ENCODE measurements at places on chromosomes 4 and X.

GRCh38 chr4:174334628-174335027 is 50.9 kb downstream of the CEP44 start:
- DNase-seq: no peak

DNA sequence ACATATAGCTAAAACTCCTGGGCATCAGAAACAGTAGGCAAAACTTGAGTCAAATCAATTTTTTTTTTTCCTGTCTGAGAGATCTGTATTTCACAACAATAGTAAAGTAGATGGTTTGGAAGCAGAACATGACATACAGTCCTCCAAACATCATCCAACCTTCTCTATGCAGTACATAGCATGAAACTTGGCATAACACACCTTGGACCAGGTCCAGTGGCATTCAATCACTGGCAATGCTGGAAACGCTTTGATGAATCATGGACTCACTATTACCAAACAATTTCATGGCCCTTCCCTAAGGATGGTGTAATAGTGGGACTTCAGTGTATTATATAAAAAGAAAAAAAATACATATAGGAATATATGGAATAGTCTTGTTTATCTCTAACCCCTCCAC is 154.6 kb downstream of the FMR1NB start:
- peak; percentile 48 for DNase-seq

DNA sequence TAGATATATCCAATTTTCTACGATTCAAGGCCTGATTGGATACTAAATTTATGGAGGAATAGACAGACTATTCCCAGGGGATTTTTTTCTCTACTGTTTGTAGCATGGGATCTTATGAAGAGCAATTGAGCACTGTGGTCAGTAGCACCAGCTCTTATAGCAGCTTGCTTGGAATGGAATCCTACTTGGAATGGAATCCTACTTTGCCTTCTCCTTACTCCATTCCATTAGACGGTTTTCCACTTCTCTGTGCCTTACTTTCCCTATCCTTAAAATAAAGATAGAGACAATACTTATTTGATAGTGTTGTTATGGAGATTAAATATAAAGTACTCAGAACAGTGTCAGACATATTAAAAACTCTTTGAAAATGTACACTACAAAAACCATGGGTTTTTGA is 133.5 kb downstream of the BTC start:
- no peak for DNase-seq

DNA sequence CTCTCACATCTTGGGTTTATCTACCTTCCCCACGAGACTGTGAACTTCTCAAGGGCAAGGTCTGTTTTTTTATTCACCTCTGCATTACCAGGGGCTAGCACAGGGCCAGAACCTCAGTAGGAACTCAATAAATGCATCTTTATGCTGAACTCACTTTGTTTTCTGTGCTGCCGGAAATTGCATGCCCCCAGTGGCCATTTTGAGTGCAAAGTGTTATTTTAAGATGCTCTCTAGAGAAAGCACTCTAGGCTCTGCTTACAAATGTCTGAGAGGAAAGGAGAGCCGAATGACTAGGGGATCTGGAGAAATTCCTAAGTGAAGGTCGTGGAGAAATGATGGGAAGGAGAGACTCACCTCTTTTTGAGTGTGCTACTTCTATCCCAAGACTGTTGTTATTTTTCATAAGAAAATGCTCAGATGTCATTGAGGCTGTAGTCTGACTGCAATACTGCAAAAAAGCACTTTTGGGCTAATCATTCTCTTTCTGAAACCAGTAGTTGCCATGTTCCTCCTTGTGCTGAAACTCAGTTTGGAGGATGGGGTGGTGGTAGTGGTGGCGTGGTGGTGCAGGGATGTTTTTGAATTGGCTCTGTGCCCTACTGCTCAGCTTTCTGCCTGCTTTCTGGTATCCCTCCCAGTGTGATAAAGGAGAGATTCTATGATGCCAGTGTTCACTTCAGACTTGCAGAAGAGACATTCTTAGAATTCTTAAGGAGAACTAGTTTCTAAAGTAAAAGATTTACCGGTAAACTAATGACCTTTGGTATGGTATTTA is 41.3 kb downstream of the DOCK11 start:
- DNase-seq: no peak

DNA sequence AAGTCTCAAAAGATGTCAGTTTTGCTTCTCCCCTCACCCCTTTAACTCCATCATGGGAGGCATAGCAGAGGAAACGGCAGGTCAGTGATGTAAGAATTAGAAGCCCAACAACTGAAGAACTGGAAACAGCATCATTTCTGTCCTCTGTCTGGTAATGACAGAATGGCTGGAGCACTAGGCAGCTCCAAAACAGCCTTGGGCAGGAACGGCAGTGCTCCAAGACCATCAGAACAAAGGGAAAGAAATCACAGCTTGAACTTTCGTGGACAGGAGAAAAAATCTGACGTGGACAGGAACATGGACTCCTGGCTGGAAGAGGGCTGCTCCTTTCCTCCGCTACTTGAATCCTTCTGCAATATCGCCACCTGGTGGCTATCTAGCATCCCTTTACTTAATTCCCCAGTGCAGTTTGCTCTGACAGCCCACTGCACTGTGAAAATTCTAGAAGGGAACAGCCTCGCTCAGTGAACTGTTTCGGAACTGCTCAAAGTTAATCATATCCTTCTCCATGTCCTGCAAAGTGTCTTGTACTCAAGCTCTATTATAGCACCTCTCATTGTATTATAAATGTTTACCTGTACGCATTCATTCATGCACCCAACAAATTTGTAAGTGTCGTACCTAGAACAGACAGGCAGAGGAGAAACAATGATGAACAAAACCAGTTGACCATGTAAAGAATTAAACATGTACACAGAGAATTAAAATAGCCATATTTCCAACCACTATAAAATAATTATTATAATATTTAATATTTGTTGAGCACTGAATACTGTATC is 20.4 kb downstream of the SLC25A53 start:
- DNase-seq: peak; percentile 60

GRCh38 chrX:130829526-130830515 is 73.2 kb downstream of the ENOX2 start:
- no peak for DNase-seq

DNA sequence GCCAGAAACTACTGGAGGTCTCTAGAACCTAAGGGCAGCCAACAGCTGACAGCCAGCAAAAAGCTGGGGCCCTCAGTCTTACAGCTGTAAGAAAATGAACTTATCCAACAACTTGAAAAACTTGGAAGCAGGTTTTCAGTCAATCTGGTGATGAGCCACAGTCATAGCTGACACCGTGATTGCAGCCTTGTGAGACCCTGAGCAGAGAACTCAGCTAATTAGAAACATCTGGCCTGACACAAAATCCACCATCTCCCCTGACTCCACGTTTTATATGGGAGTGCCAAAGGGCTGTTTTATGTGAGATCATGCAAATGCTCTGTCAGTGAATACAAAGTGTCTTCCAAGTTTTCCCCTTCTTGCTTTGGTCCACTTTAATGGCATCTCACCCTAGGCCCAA is 198.8 kb upstream of the DCAF8L1 start:
- DNase-seq: no peak

DNA sequence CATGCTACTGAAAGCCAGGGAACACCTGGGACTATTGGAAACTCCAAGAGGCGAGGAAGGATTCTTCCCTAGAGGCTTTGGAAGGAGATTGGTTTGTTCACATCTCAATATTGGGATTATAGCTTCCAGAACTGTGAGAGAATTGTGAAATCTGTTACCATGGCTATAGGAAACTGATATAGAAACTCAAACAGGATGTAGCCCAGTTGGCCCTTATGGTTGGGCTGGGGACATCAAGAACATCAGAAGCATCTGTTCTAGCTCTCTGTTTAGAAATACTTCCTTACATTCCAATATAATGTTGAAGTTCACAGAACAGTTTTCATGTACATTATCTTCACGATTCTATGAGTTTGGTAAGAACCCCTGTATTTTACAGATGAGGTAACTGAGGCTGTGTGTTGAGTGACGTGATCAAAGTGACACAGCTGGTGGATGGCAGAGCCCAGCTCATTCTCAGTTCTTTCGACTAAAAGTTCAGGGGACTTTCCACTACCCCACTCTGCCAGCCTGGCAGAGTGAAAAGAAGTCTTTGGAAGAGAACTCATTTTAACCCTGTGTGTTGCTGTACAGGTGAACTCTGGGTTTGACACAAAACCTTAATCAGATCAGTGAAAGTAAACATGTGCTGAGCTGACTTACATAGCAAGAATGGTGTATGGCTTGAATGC is 183.0 kb downstream of the GBA3 start:
- DNase-seq: no peak

DNA sequence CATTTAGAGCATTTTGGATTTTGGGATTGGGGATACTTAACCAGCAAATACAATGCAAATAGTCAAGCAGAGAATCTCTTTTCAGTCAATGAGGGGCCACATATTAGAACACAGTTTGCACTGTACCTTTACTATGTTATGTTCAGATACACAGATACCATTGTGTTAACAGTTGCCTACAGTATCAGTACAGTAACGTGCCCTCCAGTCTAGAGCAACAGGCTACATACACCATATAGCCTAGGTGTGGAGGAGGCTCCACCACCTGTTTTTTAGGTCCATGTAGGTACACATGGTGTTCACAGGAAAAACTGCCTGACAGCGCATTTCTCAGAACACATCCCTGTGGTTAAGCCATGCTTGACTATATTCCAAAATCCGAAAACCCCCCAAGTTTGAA is 9.1 kb downstream of the GRPEL1 start:
- no peak for DNase-seq

DNA sequence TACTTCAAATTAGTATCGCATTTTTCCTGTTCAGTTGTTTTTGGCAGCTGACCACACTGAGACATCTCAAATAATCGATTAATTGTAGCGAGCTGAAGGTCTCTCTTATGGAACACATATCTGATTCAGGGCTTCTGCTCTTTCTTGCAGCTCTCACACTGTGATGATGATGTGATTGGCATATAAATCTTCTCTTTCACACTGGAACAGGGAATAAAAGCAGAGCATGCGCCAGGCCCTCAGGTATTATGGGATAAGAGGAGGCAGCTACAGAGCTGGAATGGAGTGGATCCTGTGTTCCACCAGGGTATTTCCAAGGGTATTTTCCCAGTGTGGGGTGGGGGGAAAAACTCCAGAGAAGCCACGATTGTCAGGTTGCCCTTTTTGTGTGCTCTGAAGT is 265.4 kb upstream of the CASK start:
- no peak for DNase-seq

DNA sequence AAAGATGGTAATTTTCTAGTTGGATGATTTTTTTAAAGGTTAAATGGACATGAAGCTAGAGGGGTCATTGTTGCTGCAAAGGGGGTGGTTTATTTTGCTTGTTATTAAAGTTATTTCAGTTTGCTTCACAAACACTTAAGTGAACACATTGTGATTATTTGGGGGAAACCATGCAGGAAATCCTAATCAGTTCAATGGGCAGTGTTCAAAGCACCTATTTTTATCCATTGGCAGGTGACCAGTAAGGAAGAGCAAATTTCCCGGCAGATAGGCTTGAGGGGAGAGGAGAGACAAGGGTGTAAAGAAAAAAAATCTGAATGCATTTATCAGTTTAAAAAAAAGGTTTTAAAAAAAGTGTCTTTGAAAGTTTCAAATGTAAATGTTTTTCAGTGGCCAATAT is 17.6 kb downstream of the GPR174 start:
- DNase-seq: no peak

- DNase-seq: no peak
Observed at GRCh38 chr4:38411981-38412536, 251.9 kb upstream of the KLF3 start.

- DNase-seq: no peak
Observed at GRCh38 chr4:75254745-75255144, 259.5 kb downstream of the RCHY1 start.

- DNase-seq: no peak
Observed at GRCh38 chrX:120299928-120300327, 11.3 kb downstream of the TMEM255A start.

- DNase-seq: no peak
Observed at GRCh38 chr4:141065872-141066271, 67.4 kb downstream of the RNF150 start.

DNA sequence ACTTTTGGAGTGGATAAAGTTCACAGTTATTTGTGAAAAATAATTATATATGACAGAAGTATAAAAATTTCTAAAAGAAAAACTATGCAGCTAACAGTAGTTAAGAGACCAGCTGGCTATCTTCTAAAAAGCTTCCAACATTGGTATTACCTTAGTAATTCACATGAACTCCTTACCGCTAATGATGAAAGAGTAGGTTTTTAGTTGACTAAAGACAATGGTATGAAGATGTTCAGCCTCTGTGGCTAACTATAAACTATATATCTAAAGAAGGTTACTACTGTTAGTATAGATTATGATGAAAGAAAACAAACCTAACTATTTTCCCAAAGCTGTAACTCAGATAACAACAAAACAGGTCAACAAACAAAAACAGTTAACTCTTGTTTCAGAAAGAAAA is 10.4 kb downstream of the CCNI start:
- no peak for DNase-seq

DNA sequence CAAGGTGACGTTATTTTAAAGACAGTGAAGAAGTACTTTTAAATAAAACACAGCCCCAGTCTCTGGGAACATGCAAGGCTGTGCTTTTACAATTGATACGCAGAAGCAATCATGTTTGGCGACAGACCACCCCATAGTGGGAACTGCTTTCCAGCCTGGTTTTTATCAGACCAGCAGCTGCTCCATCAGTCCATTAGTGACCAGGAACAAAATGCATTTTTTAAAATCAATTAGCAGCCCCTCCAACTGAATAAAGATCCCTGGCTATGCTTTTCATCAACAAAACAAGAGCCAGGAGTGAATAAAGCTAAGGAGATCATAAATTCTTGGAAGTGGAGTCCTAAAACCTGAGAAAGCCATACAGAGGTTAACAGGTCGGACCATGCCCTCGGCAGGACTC is 153.0 kb upstream of the TENM3 start:
- DNase-seq: no peak

- no peak for DNase-seq
Observed at GRCh38 chrX:46837558-46838485, 979 bp downstream of the RP2 start.

- DNase-seq: no peak
Observed at GRCh38 chrX:50877310-50877709, 33.2 kb upstream of the BMP15 start.

GRCh38 chrX:63349307-63349706 is 1.8 kb downstream of the SPIN4 start:
- DNase-seq: no peak

GRCh38 chrX:84907324-84907968 is 96.2 kb upstream of the APOOL start:
- DNase-seq: no peak
